ENCODE measurements at places on chromosomes 4 and X.

- no peak overlapping the region for H3K27ac ChIP-seq
- no peaks in the 10 kb centered on the region for H3K27me3 ChIP-seq
- DNase-seq: no peak
- H3K4me1 ChIP-seq: no peaks in the 10 kb centered on the region
These were observed 641.4 kb downstream of the TRIML1 start for GRCh38 chr4:188780686-188781085.

- H3K4me3 ChIP-seq: no peak overlapping the region
- no peaks in the 10 kb centered on the region for H3K27me3 ChIP-seq
- H3K4me1 ChIP-seq: peaks cover 16% of the 10 kb centered on the region
- H3K36me3 ChIP-seq: no peaks in the 10 kb centered on the region
These were observed 46.9 kb upstream of the NFKB1 start for GRCh38 chr4:102454268-102454667.

DNA sequence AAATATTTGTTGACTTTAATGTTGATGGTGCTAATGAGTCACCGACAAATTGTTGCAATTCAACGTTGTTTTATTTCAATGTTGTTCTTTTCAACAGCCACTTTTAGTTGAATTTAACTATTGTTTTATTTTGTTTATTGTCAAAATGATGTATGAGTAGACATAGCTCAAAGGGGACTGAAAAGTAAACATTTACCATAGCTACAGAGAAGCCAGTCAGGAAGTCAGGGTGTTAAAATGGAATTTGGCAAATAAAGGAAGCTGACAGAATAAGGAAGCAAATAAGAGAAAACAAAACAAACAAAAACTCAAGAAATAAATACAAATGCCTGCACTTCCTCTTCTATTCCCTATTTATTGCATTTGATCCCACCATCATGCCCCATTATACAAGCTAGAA is 648.4 kb upstream of the HTR2C start:
- no peaks in the 10 kb centered on the region for H3K36me3 ChIP-seq
- no peak overlapping the region for H3K4me3 ChIP-seq
- no peak for DNase-seq
- no peaks in the 10 kb centered on the region for H3K4me1 ChIP-seq
- no peak overlapping the region for H3K27ac ChIP-seq

- peaks cover 15% of the 10 kb centered on the region for H3K4me1 ChIP-seq
- H3K27ac ChIP-seq: peak overlapping the region; percentile 85
- peak; percentile 12 for DNase-seq
- peak overlapping the region; percentile 93 for H3K4me3 ChIP-seq
- H3K27me3 ChIP-seq: no peaks in the 10 kb centered on the region
These were observed 691 bp downstream of the MAGED1 start for GRCh38 chrX:51893931-51894696.

GRCh38 chr4:177047851-177048174 is 255.1 kb upstream of the VEGFC start:
- DNase-seq: no peak
- no peaks in the 10 kb centered on the region for H3K36me3 ChIP-seq
- H3K4me1 ChIP-seq: no peaks in the 10 kb centered on the region

DNA sequence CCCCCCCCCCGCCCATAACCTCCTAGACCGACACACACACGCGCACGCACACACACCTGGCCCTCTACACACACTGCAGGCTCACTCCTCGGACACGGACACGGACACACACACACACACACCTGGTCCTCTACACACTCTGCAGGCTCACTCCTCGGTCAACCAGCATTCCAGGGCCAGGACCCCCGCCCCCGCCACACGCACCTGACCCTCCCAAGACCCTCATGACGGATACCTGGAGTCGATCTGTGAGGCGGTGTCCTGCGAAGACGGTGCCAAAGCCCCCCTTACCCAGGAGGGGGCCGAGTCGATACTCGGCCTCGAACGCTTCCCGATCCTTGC is 552 bp downstream of the PIM2 start:
- peak overlapping the region; percentile 96 for H3K27ac ChIP-seq
- peaks cover 41% of the 10 kb centered on the region for H3K4me1 ChIP-seq
- peaks cover 69% of the 10 kb centered on the region for H3K36me3 ChIP-seq
- no peak for DNase-seq

DNA sequence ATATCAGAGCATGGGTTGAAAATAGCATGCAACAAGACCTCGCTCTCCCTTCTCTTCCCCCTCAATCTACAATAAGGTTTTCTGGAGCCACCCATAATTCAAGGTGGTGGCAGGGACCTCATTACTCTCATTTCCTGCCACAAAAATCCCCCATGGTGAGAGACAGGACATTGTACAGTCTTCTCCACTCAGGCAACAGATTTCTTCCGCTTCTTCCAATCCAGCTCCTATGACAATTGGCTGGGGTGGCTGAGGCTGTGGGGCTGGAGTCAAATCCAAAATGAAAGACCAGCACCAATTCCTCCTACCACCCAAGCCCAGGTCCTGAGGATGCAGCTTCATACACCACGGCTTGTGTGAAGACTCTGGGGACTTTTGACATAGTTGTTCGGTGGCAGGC is 40.3 kb upstream of the NKRF start:
- no peaks in the 10 kb centered on the region for H3K27me3 ChIP-seq
- H3K4me3 ChIP-seq: no peak overlapping the region
- H3K36me3 ChIP-seq: peaks cover 32% of the 10 kb centered on the region
